ENCODE measurements at places on chromosomes 1 and 21.

GRCh38 chr1:227944090-227944930, 3.4 kb downstream of the WNT9A start:
- DNase-seq: no peak

DNA sequence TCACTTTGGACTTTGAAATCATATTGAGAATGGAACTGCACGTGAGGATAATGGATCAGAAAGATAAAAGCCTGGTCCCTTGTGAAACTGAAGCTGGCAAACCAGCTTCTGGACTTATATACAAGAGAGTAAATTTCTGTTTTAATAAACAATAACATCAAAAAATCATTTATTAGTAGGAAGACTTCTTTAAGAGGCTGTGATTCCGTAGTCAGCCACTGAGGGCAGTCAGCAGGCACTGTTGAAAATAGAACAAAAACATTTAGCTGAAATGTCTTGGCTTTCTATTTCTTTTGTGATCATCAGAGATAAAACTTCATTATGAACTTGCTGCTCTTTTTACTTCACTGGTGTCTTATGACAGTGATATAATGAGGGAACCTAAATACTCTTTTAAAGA, 489.4 kb downstream of the PCP4 start:
- DNase-seq: no peak

- no peak for DNase-seq
Observed at GRCh38 chr1:99599678-99600175, 46.2 kb upstream of the PALMD start.

DNA sequence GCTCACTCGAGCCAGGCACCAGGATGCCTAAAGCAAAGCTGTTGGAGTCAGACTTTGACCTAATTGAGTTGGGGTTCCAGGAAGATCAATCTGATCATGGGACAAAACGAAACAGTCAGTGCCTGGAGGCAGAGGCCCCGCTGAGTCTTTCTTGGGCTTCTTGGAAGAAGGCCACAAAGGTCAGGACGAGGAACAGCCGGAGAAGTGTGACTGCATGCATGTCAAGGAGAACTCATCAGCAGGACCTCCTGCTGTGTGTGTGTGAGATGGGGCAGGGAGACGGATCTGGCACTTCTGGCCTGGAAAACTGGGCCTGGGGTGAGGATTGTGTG, 190.8 kb downstream of the CAMTA1 start:
- no peak for DNase-seq

DNA sequence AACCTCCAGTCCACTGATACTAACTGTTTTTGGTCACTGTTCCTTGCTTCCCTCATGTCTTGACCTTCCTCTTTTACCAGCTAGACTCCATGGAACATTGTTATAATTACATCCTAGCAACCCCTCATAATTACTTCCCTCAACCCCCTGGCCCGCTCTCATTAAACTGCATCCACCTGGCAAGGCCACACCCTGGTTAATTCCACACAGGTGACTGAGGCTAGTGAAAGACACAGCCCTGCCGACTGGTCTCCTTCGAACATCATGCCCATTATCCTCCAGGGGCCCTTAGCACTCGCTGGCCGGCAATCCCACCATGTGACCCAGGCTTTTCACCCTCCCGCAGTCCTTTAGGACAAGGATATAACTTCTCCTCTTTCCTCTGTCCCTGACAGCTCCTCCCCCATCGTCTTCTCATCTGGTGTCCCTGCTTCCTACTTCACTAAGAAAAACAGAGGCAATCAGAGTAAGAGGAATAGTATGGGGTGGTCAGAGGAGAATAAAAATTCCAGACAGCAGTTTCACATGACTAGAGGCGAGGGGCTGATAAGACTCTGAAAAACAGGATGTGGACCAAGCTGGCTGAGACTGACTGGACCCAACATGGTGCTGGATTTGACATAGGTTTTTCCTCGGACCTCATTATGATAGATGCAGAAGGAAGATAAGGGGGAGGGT, 8.8 kb upstream of the TENT5B start:
- no peak for DNase-seq
